ENCODE measurements at places on chromosomes 6 and 20.

DNA sequence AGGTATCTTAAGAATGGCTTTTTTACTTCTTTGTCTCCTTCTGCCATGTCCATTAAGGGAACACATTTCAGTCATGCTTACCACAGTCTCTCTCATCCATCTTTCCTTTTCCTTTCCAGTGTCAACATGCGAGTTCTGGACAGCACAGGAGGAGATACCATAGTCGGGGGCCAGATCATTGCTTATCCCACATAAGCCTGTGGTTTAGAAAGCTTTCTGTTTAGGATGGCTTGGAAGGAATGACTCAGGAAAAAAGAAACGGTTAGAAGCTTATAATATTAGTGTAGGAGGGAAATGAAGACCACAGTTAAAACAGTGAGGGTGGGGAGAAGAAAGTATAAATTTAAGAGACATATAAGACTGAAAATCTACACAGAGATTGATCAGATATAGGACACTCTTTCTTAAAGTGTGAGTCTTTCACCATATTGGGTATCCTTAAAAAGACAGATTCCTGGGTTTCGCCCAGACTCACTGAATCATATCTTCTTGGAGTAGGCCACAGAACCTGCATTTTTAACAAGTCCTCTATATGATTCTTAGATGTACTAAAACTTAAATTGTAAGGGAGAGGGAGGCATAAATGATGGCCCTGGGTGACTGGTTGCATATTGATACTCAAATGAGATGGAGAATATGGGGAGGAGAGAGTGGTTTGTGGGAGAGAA lies 36.1 kb downstream of the DSE start:
- DNase-seq: peak; percentile 86

GRCh38 chr20:61055180-61056010 lies 196.7 kb upstream of the CDH4 start:
- DNase-seq: no peak

DNA sequence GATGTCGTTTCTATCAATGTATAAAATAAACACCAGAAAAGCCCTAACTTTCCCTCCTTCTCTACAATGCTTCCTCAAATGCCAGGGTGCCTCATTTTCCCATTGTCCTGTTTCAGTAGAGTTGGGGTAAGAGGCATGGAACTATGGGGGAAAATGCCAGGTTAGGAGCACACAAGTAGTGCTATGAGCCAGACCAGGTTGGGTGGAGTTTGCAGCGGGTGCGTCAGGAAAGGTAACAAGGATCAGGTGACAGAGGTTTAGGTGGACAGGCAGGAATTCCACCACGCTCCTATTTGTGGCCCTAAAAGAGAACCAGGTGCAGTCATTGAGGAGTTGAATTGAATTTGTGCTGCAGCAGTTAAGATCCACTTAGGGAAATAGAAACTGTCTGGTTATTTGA lies 36.5 kb downstream of the SYTL3 start:
- DNase-seq: no peak

- no peak for DNase-seq
These were observed 279.0 kb upstream of the ZFP64 start for GRCh38 chr20:52470561-52470960.

GRCh38 chr20:37407573-37408002 lies 61.6 kb downstream of the SRC start:
- DNase-seq: no peak

DNA sequence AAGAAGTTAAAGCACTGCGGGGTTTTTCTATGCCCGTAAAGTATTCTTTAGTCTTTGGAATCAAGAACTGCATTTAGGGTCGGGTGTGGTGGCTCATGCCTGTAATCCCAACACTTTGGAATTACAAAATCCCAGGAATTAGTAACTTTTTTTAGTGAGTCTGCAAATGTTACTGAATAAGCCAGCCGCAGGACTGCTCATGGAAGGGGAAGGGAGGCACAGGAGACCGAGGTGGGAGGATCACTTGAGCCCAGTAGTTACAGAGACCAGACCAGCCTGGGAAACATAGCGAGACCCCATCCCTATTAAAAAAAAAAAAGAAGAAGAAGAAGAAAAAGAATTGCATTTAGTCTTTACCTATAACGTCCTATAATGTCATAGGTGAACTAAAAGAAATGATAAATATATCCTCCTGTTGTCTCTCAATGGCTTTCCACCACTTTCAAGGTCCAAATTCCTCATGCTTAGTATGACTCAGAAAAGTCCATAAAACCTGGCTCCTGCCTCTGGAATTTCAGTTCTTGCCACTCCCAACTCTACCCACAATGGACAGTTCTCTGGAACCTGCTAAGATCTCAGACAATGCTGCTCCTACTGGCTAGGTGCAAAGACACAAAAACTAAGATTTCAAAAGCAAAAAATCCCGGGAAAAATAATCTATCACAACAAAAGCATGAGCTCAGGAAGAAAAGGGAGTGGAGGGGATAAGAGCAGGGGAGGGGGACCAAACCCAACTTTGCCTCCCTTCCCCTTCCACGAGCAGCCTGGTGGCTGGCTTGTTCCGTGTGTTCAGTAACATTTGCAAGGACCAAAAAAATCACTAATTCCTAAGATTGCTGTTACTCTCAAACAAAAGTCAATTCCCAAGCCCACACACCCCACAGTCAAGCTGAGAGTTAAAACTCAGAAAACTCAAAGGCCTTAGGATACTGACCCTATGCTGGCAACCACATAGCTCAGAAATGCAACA lies 39.0 kb downstream of the B4GALT5 start:
- peak; percentile 52 for DNase-seq

DNA sequence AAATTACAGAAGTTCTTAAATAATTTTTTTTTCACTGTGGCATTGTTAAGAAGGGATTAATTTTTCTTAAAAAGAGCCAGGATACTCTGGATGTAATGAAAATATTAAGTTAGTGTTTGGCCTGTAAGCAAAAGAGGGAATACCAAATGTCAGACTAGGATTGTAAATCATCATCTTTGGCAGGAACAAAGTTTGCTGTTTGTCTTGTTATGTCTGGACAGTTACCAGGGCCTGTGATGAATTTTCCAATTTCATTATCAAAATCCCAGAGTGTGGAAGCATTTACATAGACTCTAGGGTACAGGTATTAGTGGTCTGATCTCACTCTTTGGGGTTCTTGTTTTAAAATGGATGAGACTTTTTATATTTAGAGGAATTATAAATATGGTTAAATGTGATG lies 26.1 kb downstream of the CEP57L1 start:
- peak; percentile 9 for DNase-seq

GRCh38 chr6:149387779-149388512 lies 12.1 kb upstream of the SUMO4 start:
- no peak for DNase-seq

DNA sequence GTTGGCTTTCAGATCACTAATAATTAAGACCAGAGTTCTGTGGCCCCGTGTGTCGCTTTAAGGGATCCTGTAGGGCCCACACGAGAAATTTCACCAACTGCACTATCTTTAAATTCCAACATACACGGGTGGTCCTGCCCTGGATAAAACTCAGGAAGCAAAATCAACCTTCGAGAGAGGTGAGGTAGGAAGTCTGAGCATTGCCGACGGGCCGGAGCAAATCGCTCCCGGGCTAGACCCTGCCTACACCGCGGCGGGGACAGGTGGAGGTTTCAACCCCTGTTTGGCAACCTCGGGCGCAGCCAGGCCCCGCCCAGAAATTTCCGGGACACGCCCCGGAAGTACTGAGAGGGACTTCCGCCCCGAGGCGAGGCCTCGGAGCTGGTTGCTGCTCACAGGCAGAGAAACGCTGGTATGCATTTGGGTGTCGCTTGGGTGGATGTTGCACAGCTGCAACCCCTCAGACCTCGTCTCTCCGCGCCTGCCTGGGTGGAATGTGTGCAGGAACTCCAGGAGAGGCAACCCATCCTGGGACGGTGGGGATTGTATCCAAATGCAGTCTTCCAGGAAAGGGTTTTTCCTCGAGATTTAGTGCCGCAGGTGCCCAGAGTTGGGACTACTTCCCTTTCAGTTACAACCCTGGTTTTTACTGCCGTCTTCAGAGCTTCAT lies 19.9 kb downstream of the ZKSCAN8 start:
- peak; percentile 71 for DNase-seq

GRCh38 chr20:48921883-48922820 lies 641 bp downstream of the ARFGEF2 start:
- DNase-seq: peak; percentile 44

GRCh38 chr20:10447028-10447427 lies 11.9 kb downstream of the SLX4IP start:
- peak; percentile 80 for DNase-seq

DNA sequence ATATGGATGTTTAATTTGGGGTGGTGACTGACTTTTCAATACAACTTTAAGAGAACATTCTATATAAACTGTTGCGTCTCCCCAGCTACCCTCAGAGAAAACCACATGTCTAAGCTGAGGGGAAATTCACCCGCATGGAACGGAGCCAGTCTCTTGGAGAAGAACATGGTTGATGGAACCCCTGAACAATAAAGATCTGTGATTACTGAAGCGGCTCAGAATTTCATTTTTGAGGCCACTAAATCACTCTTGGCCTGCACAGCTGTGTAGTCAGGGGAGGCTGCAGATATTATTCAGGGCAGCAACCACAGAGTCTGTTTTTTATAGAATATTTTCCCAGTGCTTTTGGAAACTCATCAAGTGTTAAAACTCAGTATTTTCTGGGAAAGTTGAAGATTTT lies 73.8 kb downstream of the EYA4 start:
- no peak for DNase-seq

DNA sequence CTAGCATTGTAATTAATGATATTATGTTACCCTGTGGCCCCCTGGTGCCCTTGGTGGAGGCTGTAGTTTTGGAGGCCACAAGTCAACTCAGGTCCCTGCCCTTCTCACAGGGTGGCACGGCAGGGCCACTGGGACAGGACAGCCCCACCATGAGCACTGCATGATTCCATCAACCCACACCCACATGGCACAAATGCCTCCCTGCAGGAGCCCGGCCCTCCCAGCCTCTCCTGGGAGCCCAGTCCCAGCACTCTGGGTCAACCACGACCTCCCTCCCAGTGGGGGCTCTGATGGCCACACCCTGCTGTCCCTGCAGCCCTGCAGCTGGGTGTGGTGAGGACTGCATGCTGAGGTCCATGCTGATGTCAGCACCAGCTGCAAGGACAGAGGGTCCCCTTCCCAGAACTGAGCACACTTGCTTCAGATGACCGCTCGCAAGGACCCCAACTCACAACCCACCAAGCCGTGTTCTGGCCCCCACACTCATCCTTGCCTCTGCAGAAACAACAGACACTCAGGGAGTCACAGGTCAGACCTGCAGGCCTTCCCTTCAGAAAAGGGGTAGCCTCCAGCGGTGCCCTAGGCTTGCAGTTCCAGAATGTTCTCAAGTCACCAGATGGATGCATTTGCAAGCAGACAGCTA lies 15.7 kb upstream of the CST7 start:
- no peak for DNase-seq

- peak; percentile 55 for DNase-seq
These were observed 63.6 kb downstream of the HUS1B start for GRCh38 chr6:593139-593906.

- no peak for DNase-seq
These were observed 13.0 kb downstream of the TMEM181 start for GRCh38 chr6:158572653-158573541.

DNA sequence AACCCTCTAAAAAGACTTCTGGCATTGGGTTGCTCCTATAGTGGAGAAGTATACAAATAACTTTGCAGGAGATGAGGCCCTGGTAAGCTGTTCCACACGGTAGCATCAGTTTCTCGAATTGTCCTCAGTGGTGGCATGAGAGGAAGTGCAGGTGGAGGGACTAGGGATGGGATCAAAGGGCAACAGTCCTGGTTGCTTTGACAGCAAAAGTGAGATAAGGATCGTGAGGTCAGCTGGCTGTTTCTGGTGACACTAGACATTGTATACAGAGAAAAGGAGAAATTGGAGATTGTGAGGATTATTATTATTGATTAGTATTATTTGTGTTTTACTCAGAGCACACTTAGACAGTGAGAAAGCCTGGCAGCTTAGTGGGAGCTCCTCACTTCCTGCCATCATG lies 61.3 kb upstream of the EXOC2 start:
- DNase-seq: no peak

DNA sequence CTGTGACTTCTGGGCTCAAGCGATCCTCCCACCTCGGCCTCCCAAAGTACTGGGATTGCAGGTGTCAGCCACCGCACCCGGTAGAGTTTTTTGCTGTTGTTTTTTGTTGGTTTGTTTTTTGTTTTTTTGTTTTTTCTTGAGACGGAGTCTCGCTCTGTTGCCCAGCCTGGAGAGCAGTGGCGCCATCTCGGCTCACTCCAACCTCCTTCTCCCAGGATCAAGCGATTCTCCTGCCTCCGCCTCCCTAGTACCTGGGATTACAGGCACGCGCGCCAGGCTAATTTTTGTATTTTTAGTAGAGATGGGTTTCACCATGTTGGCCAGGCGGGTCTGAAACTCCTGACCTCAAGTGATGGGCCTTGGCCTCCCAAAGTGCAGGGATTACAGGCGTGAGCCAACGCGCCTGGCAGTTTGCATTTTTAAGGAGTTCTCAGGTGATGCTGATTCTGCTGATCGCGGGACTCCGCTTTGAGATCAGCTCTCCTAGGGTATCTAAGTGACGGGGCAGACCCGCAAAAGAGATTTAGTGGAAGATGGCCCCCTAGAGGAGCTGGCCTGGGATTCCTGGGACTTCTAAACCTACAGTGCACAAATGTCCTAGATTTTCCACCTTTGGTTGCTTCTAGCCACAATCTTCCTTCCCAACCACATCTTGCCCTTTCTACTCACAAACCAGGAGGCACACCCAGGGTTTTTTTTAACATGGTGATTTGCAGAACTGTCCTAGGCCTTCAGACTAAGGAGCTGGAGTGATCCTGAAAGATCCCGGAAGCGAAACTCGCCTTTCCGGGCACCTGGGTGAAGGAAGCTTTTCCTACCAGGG lies 45.2 kb downstream of the DPPA5 start:
- DNase-seq: peak; percentile 25

- no peak for DNase-seq
These were observed 90.3 kb upstream of the CLDN20 start for GRCh38 chr6:155173488-155173887.

DNA sequence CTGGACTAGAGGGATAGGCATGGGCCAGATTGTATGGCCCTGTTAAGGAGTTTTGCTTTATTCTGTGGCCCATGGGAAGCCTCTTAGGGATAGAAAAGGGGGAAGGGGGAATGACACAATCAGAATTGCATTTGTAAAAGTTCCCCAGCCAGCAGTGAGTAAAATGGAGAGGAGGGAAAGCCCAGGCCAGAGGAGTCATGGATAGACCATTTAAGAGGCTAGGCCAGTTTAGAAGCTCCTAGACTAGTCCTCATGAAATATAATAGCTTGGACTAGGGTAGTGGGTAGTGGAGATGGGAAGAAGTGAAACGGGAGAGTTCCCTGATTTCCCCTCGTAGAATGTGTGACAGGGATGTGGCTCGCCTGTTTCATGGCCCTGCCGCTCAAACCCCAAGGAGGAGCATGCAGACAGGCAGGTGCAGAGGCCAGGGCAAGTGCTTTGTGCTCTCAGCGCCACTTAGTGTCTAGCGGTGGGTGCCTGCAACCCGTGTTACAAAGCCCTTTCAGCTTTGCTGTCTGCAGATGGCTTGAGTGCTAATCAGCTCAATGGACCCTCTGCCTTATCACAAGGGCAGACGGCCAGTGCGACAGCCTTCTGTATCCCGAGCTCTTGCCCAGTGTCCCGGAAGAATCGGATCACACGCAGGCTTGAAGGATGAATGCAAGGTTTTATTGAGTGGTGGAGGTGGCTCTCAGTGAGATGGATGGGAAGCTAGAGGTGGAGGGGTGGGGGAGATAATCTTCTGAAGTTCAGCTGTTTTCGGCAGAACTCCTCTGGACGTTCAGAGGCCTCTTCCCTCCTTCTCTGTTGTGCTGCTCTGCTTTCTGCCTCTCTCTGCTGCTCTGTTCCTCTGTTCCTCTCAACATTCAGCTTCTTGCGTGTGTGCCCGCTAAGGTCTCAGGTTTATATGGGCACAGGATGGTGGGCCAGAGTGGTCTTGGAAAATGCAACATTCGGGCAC lies 141.1 kb downstream of the CEP57L1 start:
- no peak for DNase-seq
